CD4-positive, alpha-beta T cell treated with Interleukin-21 for 1 hour (primary cell): ENCODE measurements at places on chromosomes 4 and X.

- DNase-seq, result no peak
Observed at GRCh38 chr4:108210989-108211835, 42.5 kb upstream of the LEF1 start.

DNA sequence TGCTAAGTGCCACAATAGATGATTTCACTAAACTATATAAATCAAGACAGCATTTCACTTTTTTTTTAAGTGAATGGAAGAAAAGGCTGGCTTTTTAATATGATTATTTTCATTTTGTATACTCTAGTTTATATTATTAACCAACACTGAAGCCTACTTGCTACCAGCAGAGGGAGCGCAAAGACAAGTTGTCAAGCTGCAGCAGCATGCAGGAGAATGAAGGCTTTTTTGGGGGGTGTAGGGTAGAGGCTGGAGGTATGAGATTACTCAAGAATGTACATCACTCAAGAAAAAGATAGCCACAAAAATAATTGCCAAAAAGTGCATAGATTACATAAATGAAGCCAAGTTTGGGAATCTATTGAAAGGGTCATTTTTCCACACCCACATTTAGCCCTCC, 519.5 kb downstream of the FGF13 start:
- DNase-seq, result no peak

GRCh38 chrX:77440330-77440729, 6.9 kb upstream of the FGF16 start:
- DNase-seq, result no peak

- no peak for DNase-seq
Observed at GRCh38 chr4:1862961-1863296, 7.0 kb upstream of the LETM1 start.

GRCh38 chr4:38837849-38838248, 18.8 kb downstream of the TLR6 start:
- peak; percentile 51 for DNase-seq

- DNase-seq, result no peak
Observed at GRCh38 chr4:153034681-153035080, 98.6 kb downstream of the FHDC1 start.

DNA sequence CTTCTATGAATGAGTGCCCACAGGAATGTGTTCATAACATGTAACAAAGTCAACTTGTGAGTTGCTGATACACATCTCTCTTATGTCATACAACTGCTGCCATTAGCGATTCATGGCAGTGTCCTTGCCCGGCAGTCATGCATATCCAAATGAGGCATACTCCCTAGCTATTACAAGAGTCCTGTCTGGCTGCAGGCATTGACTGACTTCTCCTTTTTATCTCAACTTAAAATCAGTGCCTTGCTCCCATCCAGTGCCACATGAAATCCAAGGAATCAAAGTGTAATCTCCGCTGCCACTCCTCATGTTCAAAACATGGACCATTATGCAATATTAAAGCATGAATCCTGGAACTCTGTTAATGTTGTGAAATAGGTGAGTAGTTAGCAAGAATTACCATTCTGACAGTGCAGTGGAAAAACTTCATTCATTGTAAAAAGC, 348.9 kb upstream of the FTHL17 start:
- DNase-seq, result no peak

- DNase-seq, result no peak
Observed at GRCh38 chrX:8034058-8034457, 106.8 kb upstream of the PNPLA4 start.
